G401 (cell line): ENCODE measurements at places on chromosomes 3 and 15. TPM values are rescaled to one million over a fixed set of nuclear protein-coding genes. Genes with fewer than 3 reads are reported as not detected.

TMEM40 gene
- not detected in 2 replicates for total RNA-seq

UTS2B gene
- not detected in 2 replicates for total RNA-seq

GASK1A gene
- not detected in 2 replicates for total RNA-seq

STRIT1 gene
- not detected in 2 replicates for total RNA-seq

ISG20 gene
- total RNA-seq: 6.6 and 12.5 TPM in 2 replicates

GREM1 gene
- total RNA-seq: 0.75 and 1.0 TPM in 2 replicates
